ENCODE measurements at places on chromosomes 3 and 15.

DNA sequence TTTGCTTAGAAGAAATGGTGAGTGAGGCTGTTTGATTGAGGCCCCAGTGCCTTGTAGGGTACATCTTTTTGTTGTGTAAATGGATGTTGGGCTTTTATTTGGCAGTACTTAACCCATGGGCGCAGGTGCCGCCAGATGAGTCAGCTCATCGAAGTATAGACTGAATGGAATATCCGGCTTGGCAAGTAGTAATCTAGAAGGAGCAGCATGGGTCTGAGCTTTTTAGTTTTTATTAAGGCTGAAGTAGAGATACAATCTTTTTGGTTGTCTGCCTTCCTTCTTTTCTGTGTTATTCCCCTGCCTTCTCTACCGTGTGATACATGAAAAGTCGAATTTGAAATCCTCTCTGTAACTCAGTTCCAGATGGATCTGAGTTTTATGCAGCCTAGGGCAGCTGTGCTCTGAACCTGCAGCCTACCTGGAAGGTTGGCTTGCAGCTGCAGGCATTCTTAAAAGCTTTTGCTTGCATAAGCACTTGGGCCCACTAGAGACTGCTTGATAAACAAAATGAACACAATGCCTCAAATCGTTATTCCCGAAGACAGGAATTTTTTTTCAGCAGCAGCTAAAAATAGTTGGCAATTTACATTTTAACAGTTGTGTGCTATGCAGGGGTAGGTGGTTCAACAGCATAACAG lies 177.5 kb upstream of the CGNL1 start:
- DNase-seq, result no peak

DNA sequence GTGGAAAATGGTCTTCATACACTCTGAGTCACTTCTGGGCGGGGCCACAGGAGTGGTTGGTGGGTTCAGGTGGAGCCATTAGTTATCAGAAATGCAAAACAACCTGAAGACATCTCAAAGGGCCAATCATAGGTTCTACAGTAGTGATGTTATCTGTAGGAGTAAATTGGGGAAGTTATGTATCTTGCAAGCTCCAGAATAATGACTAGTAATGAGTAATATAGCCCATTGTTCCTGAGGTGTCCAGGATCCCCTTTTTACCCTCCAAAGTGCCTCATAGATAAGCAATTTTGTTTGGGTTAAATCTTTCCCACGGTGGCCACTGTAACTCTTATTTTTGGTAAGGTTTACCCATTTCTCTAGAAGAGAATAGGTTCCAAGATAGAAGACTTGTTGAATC lies 91.7 kb downstream of the PIK3R4 start:
- DNase-seq, result no peak

GRCh38 chr15:98035577-98036010 lies 75.1 kb downstream of the ARRDC4 start:
- no peak for DNase-seq

GRCh38 chr3:71369701-71370391 lies 213.7 kb downstream of the FOXP1 start:
- DNase-seq, result no peak

DNA sequence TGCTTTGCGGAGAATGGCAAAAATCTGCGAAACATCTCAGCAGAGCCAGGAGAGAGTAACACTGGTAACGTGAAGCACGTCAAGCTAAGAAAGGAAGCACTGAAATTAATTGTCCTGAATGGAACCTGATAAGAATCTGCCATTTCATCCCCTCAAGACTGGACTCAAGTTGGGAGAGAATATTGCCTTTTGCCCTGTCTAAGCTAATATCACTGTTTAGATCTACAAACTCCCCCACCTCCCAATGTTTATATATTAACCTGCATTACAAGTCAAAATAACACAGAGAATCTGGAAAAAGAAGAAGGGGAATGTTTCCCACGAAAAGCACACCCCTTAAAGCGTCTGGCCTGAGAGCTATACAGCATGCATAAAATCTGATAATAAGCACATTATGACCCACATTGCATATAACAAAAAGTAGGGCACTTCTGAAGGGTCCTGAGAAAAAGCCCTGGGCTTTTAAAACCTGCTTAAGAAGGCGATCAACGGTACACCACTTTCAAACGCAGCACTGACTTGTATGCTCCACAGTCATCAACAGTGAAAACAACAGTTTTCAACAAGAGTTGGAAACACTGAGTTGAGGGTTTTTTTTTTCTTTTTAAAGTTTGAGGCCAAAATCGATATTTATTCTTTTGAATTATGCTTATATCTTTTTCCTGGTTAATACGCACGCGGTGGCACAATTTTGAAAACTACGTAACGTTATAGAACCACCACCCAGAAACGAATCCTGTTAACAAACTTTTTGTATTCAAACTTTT lies 1.4 kb upstream of the KAT2B start:
- DNase-seq, result no peak

DNA sequence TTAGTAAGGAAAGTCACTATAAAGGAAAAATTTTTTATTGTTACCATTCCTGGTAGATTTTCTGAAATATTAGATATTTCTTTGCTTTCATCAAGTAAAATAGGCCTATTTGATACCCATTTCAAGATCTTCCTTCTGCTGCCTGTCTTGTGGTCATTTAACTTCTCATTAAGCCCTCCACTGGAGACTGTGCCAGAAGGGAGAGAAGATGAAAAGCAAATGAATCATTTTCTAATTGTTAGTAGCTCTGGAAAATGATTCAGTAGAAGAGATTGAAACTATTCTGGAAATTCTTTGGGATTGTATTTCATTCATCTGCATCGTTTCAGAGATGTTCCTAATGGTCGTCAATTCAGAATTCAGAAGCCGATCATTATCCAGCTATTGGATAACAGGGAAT lies 3.2 kb downstream of the KCTD6 start:
- DNase-seq, result no peak

DNA sequence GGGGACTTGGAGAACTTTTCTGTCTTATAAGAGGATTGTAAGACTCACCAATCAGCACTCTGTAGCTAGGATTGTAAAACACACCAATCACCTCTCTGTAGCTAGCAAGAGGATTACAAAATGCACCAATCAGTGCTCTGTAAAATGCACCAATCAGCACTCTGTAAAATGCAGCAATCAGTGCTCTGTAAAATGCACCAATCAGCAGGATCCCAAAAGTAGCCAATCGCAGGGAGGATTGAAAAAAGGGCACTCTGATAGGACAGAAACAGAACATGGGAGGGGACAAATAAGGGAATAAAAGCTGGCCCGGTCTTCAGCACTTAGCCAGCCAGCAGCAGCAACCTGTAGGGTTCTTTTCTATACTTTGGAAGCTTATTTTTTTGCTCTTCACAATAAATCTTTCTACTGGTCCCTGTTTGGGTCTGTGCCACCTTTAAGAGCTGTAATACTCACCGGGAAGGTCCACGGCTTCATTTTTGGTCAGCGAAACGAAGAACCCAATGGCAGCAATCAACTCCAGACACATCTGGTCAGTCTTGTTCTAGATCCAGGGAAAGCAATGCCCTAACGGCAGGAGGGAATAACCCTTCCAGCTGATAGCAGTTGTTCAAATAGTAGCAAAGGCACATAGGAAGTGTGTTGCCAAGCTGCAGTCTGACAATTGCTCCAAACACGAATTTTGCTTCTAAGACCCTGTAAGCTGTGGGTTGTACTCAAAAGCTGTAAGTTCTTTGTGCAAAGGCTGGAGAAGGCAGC lies 135.6 kb downstream of the TJP1 start:
- no peak for DNase-seq

DNA sequence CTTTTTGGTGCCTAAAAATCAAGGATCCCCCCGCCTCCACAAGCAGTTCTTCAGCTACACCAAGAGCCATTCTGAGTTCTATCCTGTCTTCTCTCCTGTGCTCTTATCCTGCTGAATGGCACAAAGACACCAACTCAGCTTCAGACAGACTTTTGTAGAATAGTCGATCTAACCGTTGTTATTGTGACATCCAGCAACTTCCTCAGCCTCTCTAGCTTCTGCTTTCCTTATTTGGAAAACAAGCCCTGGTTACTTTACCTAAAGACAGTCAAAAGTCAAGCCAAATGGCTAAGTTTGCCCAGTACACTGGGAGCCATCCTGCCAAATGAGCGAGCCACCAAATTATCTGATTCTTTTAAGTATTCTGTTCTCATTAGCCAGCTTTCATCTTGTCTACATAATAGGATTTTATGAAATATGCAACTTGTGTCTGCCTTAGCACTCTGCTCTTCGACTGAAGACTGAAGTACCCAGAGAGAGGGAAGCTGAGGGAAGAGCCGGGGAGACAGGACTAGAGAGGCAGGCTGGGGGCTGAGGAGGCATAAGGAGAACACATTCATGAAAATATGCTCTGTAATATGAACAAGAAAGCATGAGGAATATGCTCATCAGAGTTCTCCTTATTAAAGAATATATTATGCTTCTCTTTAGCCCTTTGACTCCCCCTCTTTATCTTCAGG lies 35.1 kb downstream of the LYZL4 start:
- no peak for DNase-seq

- no peak for DNase-seq
These were observed 135.6 kb upstream of the ABI3BP start for GRCh38 chr3:101128786-101129185.

DNA sequence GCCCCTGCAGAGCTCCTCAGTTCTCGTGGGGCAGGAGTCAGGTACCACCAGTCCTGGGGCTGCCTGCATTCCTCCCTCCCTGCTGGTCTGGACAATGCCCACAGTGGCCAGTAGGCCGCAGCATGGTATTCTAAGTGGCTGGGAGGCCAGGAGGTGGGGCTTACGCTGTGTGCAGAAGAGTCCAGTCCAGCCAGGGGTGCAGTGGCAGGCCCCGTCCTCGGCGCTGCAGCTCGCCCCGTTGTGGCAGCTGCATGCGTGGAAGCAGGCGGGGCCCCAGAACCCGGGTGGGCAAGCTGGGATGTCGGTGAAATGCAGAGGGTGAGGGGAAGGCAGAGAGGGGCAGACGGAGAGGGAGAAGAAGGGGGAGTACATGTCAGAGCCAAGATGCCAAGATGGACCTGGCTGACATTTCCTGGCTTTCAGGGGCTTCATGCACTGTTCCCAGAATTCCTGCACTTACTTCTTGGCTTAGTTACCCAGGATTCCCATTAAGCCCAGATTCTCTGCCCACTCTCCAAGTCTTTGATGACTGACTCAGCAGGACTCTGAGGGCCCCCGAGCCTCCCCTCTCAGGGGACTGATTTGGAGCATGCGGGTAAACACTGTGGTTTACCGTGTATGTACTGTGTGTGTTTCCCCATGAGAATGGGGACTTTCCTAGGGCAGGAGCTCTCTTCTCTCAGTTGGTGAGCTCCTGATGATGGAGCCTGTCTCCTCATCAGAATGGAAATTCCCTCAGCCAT lies 47.5 kb downstream of the RAB11A start:
- DNase-seq, result peak; percentile 37

DNA sequence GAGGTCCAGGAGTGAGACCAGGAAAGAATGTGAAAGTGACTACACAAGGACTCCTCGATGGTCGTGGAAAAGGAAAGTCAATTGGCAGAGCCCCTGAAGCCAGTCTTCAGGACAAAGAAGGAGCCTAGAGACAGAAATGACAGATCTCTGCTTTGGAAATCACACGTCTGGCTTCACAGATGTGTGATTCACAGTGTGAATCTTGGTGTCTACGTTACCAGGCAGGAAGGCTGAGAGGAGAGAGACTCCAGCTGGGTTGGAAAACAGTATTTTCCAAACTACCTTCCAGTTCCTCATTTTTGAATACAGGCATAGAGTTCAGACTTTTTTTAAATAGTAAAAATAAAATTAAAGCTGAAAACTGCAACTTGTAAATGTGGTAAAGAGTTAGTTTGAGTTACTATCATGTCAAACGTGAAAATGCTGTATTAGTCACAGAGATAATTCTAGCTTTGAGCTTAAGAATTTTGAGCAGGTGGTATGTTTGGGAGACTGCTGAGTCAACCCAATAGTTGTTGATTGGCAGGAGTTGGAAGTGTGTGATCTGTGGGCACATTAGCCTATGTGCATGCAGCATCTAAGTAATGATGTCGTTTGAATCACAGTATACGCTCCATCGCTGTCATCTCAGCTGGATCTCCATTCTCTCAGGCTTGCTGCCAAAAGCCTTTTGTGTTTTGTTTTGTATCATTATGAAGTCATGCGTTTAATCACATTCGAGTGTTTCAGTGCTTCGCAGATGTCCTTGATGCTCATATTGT lies 6.0 kb downstream of the CCR2 start:
- DNase-seq, result no peak

DNA sequence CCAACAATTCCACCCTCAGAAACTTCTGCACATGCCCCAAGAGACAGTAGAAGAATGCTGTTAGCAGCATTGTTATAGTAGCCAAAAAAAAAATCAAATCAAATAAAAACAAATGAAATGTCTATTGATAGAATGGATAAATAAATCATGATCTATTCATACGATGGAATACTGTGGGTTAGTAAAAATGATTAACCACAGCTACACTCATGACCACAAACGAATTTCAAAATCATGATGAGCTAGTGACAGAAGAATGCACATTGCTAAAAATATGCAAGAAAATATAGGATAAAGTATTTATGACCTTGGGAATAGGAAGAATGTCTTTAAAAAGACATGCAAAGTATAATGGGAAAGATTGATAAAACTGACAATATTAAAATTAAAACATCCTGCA lies 57.5 kb upstream of the ACAN start:
- DNase-seq, result no peak

- DNase-seq, result no peak
These were observed 12.2 kb downstream of the ZNF774 start for GRCh38 chr15:90364251-90364650.

- peak; percentile 97 for DNase-seq
These were observed 26.5 kb downstream of the ATRIP start for GRCh38 chr3:48472923-48473616.

DNA sequence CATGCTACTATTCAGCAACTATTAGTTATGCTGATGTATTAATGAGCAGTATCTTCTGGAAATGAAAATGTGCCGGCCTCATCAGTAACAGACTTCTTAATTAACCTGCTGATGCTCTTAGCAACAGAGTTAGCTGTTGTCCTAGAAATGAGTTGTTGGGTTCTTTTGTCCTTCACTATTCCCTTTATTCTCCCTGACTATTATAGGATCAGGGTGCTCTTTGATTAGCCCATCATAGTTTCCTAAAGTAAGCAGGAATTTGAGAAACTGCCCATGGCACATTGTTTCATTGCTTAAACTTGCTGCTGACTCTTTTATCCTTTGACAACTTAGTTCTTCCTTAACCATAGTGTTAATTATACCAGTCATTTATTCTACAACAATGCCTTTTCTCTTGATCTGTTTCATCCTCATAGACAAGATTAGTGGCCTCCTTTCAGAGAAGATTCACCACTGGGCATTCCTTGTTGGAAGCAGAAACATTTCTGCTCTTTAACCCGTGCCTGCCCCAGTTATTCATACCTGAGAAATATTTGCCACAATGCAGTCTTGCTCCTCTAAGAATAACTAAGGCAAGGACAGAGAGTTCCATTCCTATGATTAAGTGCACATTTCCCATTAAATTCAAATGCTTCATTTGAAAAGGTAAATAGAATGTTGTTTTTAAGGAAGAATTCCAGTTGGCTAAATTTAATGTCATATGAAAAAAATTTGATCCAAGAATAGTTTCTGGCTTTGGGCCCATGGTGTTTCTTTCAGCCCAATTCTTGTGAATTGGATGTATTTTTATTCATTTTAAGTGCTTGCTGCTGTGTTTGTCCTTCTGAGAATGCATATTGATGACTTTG lies 573.3 kb upstream of the TBL1XR1 start:
- no peak for DNase-seq
